AML-193 (cell line): ENCODE measurements at places on chromosomes 5 and 9.

GRCh38 chr5:78295035-78295961, 800 bp upstream of the AP3B1 start:
- no peak for DNase-seq

GRCh38 chr9:115306865-115307264, 188.9 kb upstream of the TNC start:
- DNase-seq, result no peak

DNA sequence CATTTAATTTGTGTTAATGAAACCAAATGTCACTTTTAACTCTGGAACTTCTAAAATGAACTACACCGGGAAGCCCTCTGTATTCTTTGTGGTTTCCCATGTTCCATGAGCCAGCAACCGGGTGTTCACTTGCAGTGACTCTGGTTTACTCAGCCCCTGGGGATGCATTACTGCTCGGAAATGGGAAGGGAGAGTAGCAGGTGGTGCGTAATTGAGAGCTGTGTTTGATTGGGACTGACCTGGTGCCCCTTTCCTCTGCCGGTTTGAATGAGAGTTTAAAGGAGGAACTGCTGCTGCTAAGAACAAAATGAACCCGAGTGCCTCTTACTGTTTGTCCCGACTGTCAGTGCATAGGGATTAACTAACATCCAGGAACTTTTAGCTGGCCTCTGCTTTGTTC, 100.1 kb upstream of the DHFR start:
- DNase-seq, result no peak

DNA sequence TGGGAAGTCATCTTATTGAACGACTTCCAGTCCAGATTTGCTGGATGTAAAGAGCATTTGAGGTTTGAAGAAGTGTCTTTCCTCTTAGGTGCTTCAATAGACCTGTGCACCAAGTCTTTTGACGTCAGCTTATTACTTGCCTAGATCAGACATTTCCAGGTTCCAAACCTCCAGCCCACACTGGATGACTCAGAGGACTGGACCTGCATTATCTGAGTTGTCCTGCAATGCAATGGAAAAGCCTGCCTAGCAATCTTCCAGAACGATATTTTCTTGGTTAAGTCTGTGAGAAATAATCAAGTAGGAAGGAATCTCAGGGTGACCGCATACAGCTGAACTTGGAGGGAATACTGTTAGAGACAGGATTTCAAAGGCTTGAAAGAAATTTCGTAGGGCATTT, 147.2 kb upstream of the MOCS2 start:
- no peak for DNase-seq
